ENCODE measurements at places on chromosomes 16 and 17. TPM values are rescaled to one million over a fixed set of nuclear protein-coding genes. Genes with fewer than 3 reads are reported as not detected.

The CHP2 gene
- not detected for total RNA-seq

- no peak overlapping the region for H3K27ac ChIP-seq
- H3K36me3 ChIP-seq = no peaks in the 10 kb centered on the region
- no peaks in the 10 kb centered on the region for H3K4me1 ChIP-seq
- no peak for DNase-seq
- H3K4me3 ChIP-seq = no peak overlapping the region
Measured at GRCh38 chr17:34313164-34313563, 6.1 kb upstream of the CCL8 start.

DNA sequence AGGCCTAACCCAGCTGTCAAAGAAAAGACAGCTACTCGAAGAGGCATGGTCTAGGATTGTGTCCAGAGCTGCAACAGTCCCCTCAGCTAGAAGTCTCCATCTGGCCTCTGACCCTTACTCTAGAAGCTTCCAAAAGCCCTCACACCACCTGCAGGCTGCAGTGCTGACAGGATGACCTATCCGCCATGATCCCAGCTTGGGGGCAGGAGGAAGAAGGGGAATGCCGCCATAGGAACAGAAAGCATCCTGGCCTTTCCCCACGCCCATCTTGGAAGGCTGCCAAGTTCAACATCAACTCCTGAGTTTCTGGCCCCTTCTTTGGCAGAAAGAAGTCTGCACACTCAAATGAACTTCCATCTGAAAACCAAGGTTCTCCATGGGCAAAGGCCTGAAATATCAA is 3.1 kb upstream of the KRT36 start:
- no peak for DNase-seq
- H3K27ac ChIP-seq = no peak overlapping the region
- no peak overlapping the region for H3K4me3 ChIP-seq
- no peaks in the 10 kb centered on the region for H3K27me3 ChIP-seq
- H3K36me3 ChIP-seq = no peaks in the 10 kb centered on the region

DNA sequence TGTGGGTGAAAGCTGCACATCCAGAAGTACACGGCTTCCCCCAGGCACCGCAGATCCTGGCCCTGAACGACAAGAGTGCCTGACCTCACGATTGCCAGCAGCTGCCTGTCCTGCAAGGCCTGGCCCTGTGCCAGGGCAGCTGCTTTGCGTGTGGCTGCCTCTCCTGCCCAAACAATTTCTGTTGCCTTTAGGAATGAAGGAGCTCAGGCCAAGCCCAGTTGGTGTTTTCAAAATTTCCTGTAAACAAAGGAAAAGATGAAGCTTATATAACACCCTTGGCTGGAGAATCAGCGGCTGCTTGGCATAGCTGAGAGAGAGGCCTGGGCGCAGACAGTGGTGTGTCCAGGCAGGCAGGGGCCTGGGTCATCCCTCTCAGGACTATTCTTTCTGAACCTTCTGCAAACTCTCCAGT is 11.7 kb upstream of the SLC47A2 start:
- no peak for DNase-seq
- peaks cover 10% of the 10 kb centered on the region for H3K4me1 ChIP-seq
- H3K36me3 ChIP-seq = no peaks in the 10 kb centered on the region
- H3K27me3 ChIP-seq = no peaks in the 10 kb centered on the region
- no peak overlapping the region for H3K4me3 ChIP-seq

DNA sequence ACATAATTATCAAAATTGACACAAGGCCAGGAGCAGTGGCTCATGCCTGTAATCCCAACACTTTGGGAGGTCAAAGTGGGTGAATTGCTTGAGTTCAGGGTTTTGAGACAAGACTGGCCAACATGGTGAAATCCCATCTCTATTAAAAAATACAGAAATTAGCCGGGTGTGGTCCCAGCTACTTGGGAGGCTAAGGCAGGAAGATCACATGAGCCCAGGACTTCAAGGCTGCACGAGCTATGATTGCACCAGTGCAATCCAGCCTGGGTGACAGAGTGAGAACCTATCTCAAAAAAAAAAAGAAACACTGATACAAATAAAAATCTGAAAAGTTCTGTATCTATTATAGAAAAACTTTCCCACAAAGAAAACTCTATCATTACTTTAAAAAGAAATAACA is 15.5 kb downstream of the MYH10 start:
- no peaks in the 10 kb centered on the region for H3K4me1 ChIP-seq
- peaks cover 7% of the 10 kb centered on the region for H3K27me3 ChIP-seq

DNA sequence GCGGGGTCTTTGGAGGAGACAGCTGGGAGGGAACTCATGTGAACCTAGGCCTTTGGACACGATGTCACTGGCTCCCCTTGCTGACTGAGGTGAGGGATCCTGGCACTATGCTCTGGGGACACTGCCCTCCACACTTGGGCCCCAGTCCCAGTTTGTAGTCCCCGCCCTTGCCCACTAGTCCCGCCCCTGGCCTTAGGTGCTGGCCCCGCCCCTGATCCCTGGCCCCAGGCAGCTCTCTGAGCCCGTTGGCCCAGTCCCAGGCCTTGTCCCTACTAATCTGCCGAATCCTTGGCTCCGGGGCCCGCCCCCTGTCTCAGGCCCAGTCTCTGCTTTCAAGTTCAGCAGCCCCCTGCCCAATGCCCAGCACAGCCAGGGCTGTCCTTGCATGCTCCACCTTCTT is 61.0 kb downstream of the SMPD3 start:
- peaks cover 11% of the 10 kb centered on the region for H3K27me3 ChIP-seq
- H3K27ac ChIP-seq = no peak overlapping the region
- no peak overlapping the region for H3K4me3 ChIP-seq
- peaks cover 1% of the 10 kb centered on the region for H3K4me1 ChIP-seq
- no peak for DNase-seq
- no peaks in the 10 kb centered on the region for H3K36me3 ChIP-seq
